ENCODE measurements at places on chromosomes 6 and 20.

DNA sequence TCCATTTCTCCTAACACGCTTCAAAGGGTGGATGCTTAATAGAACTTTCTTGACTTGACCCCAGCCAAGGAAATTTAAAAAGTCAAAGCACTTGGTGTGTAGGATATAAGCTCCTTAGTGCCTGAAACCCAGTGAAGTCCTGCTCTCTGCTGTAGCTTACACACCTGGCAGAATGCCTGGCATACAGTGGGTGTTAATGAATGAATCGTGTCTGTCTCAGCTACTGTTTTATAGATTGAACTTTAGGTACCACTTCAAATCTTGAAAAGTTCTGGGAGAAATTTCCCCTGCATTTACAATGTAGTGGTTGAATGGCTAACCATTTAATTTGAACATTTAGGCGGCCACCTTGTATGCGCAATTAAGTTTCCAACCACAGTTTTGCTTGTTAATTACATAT is 70.5 kb upstream of the ZNF217 start:
- no peak for DNase-seq

DNA sequence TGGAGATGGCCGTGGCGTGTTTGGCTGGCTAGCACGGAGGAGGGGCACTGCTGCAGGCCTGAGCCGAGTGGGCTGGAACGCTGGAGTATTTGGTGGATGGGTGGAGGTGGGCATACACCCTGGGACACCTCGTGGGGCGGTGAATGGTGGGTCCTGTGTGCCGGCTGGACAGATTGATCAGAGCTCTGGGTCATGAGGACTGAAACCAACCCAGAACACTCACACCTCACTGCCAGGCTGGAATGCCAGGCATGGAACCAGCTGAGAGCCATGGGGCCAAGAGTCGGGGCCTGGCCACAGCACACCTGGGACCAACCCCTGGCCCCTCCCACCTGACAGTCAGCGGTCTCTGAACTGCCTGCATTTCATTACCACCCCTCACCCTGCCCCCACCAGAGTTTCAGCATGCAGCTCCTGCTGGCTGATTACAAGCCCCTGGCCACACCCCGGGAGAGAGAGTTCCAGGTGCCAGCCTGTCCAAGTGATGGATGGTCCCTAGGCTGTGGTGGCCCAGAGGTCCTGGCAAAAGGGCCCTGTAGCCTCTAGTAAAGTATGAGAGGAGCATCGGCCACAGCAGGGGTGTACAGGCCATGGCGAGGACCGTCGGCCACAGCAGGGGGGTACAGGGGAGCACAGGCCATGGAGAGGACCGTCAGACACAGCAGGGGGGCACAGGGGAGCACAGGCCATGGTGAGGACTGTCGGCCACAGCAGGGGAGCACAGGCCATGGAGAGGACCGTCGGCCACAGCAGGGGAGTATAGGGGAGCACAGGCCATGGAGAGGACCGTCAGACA is 3.3 kb downstream of the NPBWR2 start:
- DNase-seq, result peak; percentile 13

- no peak for DNase-seq
Measured at GRCh38 chr6:2471472-2471871, 226.1 kb upstream of the GMDS start.

GRCh38 chr6:29994826-29995225 is 52.5 kb downstream of the HLA-A start:
- DNase-seq, result no peak

DNA sequence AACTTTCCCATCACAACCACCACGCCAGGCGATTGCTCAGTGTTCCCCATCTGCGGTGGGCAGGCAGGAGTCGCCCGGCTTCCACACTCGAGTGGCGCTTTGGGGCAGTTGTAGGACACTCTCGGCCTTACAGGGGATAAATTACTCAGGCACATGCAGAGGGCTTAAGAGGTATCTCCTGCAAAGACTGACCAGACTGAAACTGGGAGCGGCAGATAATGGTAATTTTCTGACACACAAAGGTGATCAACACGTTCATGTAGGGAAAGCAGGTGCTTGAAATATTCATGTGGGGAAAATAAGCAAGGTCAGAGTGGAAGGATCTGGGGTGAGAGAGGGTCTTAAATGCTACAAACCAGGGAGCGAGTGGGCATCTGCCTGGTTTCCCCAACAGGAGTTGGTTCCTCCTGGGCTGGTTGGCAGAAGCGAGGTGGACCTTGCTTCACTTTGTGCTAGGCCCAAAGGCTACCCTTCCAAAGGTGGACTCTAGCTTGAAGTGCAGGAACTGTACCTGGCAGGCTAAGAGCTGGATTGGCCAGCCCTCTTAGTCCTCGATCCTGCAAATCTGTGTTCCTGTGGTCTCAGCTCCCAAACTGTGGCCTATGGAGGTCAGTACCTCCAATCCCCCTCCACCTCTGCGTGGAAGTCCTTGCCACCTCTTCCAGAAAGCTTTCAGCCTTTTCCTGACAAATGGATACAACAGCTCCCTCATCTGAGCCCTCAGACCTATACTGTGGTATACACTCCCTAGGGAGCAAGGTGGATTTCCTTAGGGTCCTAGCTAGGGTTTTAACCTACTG is 16.7 kb downstream of the PLAGL2 start:
- no peak for DNase-seq

DNA sequence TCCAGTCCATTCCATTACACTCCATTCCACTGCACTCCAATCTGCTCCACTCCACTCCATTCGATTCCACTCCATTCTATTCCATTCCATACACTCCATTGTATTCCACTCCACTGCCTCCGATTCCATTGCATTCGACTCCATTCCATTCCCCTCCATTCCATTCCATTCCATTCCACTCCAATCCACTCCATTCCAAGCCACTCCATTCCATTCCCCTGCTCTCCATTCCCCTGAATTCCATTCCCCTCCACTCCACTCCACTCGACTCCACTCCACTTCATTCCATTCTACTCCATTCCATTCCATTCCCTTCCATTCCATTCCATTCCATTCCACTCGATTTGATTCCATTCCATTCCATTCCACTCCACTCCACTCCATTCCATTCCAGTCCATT is 25.7 kb upstream of the DEFB125 start:
- no peak for DNase-seq

DNA sequence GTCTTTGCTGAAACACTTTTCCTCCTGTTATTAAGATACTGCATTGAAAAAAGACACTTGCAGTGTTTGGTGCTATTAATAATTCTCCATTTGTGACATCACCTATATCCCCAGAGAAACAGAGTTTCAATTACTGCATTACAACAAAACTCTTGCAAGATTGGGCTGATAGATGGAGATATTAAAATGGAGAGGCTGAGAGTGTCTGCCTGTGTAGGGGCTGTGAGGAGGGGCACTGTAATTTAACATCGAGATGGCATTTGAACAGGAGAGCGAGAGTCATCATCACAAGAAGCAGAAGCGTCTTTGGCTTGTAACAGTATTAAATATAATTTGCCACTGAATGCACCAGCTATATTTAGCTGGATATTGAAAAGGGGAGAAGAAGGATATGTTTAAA is 316.5 kb downstream of the CDH26 start:
- DNase-seq, result no peak

DNA sequence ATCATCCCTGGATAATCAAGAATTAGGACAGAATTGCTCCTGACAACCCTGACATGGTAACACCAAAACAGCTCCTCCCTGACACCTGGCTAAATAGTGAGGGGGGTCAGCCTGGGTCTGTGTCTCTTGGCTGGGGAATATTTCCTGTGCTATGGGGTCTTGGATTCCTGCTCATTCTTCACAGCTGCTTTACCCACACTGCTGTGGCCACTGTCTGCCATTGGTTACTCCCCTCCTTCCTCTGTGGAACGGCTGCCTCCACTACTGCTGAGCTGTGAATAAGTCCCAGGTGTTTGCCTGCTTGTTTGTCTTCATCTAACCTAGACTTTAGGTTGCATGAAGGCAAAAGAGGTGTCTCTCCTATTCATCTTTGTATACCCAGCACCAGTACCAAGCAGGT is 33.9 kb upstream of the TXLNB start:
- DNase-seq, result no peak

GRCh38 chr6:29999416-29999815 is 57.1 kb downstream of the HLA-A start:
- DNase-seq, result no peak

DNA sequence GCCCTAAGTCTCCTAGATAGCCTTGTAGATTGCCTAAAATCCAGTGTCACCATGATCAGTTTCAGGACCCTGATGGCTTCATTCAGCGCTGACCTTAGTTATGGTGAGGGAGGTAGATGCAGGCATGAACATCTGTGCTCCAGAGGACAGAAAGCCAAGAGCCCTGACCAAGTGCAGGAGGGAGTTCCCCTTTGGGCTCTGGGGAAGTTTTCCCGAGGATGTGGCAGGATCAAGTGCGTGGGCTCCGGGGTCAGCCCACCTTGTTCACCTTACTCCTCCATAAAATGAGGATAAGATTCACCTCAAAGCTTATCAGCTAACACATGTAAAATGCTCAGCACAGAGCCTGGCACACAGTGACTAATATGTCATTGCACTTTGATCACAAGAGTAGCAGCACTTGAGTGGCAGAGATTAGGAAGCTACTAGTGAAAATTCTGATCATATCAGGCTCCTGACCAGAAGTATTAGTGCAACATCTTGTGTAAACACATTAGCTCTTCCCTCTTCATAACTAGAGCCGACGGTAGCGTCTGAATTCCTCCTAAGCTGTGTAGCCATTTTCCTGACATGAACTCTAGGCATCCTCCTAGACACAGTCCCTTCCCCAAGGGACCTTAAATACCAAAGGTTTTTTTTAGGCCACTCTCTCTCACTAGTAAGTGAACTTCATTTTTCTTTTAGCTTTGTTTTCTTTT is 125.2 kb downstream of the SULF2 start:
- DNase-seq, result no peak

DNA sequence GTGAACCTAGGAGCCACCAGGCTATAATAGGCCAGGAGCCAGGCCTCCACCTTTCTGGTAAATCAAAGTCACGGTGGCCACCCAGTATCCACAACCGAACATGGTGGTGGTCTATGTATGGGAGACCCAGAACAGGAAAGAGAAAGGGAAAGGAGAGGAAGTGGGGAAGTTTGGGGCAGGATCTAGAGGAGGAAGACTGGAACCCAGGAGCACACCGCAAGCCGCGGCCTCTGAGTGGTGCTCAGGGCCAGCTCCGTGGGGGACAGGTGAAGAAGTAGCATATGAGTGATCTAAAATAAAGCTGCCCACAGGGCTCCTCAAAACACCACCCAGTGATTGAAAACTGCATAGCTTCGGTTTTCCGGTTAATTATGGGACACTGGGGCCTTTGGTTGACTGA is 214.8 kb downstream of the ZDHHC14 start:
- no peak for DNase-seq

GRCh38 chr6:111482959-111483735 is at the start of gene REV3L:
Gene REV3L (minus strand): TSS chr6:111483218. CDS start chr6:111482888, 330 bp downstream.
- peak; percentile 94 for DNase-seq

DNA sequence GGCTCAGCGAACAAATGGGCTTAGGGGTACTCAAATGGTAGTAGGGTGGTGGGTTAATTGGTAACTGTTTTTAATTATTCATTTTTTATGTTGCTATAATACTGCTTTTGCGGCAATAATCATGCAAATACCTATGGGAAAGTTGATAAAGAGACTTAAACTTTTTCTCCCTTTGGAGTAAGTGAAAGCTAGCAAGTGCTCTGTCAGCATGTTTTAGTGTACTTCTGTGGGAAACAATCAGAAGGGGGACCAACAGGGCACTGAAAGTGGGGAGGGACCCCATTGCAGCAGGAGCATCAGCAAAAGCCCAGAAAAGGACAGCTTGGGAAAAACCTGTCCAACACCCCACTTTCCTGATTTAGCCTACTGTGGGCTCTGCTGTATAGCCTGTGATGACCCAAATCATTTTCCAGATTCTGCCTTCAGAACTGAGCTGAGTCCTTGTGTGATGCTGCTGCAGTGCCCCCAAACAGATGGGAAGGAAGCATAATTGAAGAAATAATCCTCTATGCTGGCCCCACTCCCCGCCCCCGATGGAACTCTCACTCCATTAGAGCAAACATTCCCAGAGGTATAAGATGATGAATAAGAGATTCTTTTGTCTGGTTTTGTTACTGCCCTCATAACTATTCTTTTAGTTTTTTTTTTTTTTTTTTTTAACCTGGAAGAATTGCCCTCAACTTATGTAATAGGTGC is 322.8 kb downstream of the CD83 start:
- no peak for DNase-seq

DNA sequence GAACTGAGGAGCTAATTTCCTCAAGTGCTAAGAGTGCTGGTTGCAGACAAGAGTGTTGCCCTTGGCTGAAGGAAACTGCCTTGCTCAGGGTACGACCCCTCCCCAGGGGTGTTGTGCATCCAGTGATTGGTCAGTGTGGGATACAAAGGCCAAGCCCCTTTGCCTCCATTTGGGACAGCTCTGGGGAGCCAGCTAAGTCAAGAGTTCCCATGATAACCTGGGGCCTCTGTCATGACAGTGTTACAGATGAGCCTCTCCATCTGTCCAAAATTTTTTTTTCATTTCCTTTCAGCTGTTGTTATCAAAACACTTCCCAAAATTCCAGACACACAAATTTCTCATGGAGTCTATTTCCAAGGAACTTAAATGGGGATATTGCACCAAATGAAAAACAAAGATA is 93.3 kb downstream of the HS3ST5 start:
- DNase-seq, result no peak

DNA sequence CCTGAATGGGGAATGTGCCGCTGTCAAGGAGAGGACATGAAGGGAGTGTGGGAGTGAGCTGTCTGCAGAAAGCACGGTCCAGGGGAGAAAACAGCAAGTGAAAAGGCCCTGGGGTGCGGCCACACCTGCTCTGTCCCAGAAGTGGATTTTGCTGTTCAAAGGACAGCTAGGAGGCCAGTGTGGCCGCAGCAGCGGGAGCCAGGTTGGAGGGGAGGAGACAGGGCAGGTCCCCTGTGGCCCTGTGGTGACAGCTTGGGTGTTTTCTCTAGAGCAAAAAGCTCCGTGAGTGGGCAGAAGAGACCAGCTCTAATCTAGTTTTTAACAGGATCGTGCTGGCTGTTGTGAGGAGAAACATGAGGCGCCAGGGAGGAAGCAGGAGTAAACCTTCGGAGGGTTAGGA is 4.5 kb upstream of the SLC52A3 start:
- no peak for DNase-seq

DNA sequence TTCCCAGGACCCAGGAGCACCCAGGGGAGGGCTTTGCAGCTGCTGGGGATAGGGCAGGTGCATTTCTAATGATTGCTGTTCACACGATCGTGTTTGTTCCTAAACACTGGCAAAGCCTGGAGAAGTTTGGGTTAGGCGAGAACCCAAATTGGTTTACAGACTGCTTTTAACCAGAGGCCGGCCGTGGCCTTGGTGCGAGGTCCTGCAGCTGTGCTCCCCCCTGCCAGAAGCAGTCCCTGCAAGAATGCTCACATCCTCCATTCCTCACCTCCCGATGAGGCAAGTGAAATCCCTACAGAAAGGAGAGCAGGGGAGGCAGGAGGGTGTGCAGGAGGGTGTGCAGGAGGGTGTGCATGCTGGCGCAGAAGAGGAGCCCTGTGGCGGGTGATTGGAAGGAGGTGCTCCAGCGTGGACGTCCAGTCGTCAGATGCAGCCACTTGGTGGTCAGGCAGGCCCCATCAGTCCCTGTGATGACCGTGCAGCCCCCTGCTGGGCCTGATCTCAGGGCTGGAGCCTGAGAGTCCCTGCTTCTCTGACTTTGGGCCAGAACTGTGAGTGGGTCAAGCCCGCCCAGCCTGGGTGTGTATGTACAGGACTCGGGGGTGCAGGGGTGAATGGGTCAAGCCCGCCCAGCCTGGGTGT is 55.7 kb upstream of the FRMD1 start:
- DNase-seq, result no peak

GRCh38 chr20:25282034-25282781 is 34.3 kb downstream of the PYGB start:
- DNase-seq, result peak; percentile 15

- peak; percentile 57 for DNase-seq
Measured at GRCh38 chr20:42024653-42025052, 406.5 kb upstream of the CHD6 start.

- DNase-seq, result no peak
Measured at GRCh38 chr6:170346649-170347048, 40.1 kb downstream of the FAM120B start.

All from right hindlimb (tissue), 1 donor.